ENCODE measurements at places on chromosomes 3 and 15. TPM values are rescaled to one million over a fixed set of nuclear protein-coding genes. Genes with fewer than 3 reads are reported as not detected.

The CHAC1 gene
- total RNA-seq = 41.9 TPM

The ARPIN gene
- 8.6 TPM for total RNA-seq

The RFTN1 gene
- total RNA-seq = 53.4 TPM

The GRIP2 gene
- total RNA-seq = 0.09 TPM

The SMCO1 gene
- not detected for total RNA-seq

The PLAAT1 gene
- 0.23 TPM for total RNA-seq

The PTX3 gene
- total RNA-seq = 687 TPM

The CELF6 gene
- total RNA-seq = not detected

The ARHGAP31 gene
- 16.0 TPM for total RNA-seq

The KLHL40 gene
- not detected for total RNA-seq

The ST3GAL6 gene
- total RNA-seq = 14.3 TPM

The PLIN1 gene
- total RNA-seq = 0.30 TPM

The RAD51 gene
- 4.8 TPM for total RNA-seq

The TMEM207 gene
- not detected for total RNA-seq

The SLCO2A1 gene
- not detected for total RNA-seq

The PIF1 gene
- 5.8 TPM for total RNA-seq

The CLRN1 gene
- not detected for total RNA-seq

The P2RY13 gene
- not detected for total RNA-seq

The LIPH gene
- total RNA-seq = not detected

The COLQ gene
- 0.23 TPM for total RNA-seq

The PTPRG gene
- 29.5 TPM for total RNA-seq

The SLITRK3 gene
- not detected for total RNA-seq

The SIDT1 gene
- total RNA-seq = not detected

The AGBL1 gene
- total RNA-seq = not detected

The FGF12 gene
- not detected for total RNA-seq

The CTXN2 gene
- total RNA-seq = not detected

The TMEM89 gene
- not detected for total RNA-seq
